Epithelial cell of proximal tubule (primary cell): ENCODE measurements at places on chromosomes 7 and 10.

DNA sequence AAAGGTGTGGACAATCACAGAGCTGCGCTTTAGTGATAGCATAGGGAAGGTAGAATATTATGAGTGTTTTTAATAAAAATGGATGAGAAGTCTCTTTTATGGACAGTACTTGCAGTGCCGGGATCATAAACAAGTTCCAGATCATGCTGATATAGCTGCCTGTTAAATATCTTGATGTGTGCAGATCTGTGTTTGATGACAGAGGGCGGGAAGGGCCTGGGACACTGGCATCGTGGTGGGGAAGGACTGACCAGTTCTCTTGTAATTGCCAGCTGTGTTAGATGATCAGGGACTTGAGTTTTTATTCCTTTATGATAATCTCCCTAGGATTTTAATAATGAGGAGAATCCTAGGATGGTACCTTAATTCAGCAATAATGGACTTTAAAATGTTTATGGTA, 14.6 kb downstream of the SND1 start:
- DNase-seq: no peak

DNA sequence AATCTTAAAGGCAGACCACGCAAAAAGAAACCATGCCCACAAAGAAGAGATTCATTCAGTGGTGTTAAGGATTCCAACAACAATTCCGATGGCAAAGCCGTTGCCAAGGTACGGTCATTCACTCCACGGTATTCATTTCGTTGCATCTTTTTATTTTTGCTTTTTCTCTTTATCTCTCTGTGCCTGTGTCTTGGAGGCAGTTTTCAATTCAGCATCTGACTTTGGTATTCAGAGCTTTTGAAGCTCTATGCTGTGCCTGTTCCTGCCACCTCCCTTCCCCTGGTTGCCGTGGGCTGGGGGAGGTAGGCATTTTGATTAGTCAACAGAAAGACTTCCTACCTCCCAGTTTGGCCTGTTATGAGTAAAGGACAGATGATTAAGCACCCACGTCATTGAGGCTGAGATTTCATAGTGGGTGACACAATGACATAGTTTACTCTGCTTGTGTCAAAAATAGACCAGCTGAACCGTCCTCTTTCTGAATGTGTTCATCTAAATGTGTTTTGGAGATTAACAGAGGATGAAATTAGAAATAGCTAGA, 149.5 kb downstream of the ARID5B start:
- DNase-seq: peak; percentile 86

GRCh38 chr10:126407831-126408230, 19.6 kb upstream of the ADAM12 start:
- no peak for DNase-seq

DNA sequence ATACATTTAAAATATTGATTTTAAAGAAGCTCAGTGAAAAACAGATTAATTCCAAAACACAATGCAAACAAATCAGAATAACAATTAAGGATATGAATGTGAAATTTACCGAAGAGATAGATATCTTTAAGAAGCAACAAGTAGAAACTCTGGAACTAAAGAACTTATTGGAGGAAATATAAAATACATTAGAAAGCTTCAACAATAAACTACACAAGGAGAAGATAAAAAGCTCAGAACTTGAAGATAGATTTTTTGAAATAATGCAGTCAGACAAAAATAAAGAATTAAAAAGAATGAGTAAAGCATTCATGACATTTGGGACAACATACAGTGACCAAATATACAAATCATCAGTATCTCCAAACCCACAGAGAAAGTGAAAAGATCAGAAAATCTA, 43.2 kb downstream of the HIBADH start:
- no peak for DNase-seq

- DNase-seq: no peak
These were observed 2.7 kb upstream of the HTRA1 start for GRCh38 chr10:122458693-122459092.

- no peak for DNase-seq
These were observed 15.3 kb downstream of the ARL3 start for GRCh38 chr10:102698894-102699293.

GRCh38 chr7:42876182-42877068, 35.4 kb downstream of the C7orf25 start:
- DNase-seq: no peak

- DNase-seq: no peak
These were observed 78.7 kb upstream of the ABI1 start for GRCh38 chr10:26939290-26939961.

GRCh38 chr7:25789701-25790640, 362.0 kb upstream of the NFE2L3 start:
- DNase-seq: no peak

- DNase-seq: no peak
These were observed 299.8 kb upstream of the NEBL start for GRCh38 chr10:21196822-21197395.

DNA sequence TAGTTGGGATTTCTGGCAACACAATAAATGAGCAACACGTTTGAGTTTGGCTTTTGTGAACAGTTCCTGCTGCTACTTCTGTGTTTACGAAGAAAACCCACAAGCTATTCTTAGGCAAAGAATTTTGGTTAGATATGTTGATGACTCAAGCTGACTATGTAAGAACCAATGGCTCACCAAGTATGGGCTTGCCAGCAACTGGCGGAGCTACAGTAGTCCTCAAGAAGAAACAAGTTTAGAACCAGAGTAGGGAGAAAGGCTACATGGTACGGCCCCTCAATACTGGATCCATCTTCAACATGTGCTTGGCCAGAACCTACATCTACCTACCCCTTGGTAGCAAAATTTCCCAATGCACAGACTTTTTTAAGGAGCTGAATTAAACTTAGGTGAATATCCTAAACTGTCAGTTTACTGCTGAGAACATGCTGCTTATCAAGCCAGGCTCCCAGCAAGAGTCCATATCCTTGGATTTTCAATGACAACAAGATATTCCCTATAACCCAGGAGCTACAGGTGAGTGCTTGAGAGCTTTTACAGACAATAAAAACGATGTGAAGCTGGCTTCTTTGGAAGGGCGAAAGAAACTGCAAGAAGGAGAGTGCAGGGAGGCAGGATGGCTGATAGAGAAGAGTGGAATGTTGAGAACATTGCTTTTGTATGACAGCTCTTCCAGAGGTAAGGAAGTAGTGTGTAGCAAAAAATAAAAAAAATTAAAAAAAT, 74.3 kb upstream of the ASAH2 start:
- peak; percentile 87 for DNase-seq

DNA sequence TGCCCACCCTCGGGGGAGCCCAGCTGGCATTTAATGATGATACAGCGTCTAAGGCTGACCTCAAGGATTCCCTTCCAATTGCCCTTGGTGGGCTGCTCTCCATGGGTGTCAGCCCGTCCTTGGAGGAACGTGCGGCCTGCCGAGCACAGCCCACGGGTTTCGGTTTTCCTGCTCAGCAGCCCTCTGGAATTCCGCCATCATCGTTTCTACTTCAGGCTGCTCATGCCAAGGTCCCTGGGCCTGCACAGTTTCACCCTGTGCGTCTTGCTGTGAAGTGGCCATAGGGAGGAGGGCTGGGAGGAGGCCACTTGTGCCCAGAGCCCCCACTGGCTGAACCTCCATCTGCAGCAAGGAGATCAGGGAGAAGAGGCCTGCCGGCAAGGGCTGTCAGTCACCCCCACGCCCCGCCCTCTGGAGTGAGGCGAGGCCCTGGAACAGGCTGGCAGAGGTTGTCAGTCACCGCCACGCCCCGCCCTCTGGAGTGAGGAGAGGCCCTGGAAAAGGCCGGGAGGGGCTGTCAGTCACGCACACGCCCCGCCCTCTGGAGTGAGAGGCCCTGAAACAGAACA, 82.8 kb downstream of the CHST15 start:
- no peak for DNase-seq

DNA sequence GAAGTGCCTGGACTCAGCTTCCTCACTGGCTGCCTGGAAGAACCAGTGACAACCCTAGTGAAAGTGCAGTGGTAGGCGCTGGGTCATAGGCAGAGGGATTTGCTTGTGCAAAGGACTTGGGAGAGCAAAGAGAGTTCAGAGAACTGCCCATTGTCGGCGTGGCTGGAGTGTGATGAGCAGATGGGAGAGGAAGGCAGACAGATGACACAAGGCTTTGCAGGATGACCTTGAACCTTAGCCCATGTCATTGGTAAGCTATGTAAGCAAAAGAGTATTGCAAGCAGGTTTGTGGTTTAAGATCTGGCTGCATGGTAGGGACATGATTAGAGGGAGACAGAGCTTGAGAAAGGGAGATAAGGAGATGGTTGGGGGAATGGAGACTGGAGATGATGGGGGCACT, 35.3 kb upstream of the NOBOX start:
- DNase-seq: no peak

DNA sequence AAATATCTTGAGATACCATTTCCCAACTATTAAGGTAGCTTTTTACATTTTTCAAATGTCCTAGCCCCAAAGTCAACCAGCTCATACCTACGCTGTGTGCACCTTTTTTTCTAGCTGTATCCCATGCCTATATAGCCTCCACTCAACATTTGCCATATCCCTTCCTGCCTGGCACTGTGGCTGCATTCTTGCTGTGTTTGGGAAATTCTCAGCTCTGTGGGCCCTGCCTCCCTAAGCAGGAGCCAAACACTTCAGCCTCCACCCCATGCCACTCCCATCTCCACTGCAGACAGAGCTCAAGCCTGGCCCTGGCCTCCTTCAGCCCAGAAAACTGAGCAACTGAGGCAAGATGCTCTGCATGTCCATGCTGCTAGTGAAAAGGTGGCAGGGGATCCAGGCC, 141.3 kb downstream of the RAB11FIP2 start:
- DNase-seq: no peak

GRCh38 chr10:104601166-104601565, 39.9 kb upstream of the SORCS3 start:
- no peak for DNase-seq

- no peak for DNase-seq
These were observed 99.9 kb downstream of the PTPRN2 start for GRCh38 chr7:158487631-158488151.

- DNase-seq: no peak
These were observed at the start of gene MOGAT3 for GRCh38 chr7:101200862-101201599. MOGAT3 (minus strand) TSS chr7:101201036; CDS start chr7:101200854, 182 bp downstream.

DNA sequence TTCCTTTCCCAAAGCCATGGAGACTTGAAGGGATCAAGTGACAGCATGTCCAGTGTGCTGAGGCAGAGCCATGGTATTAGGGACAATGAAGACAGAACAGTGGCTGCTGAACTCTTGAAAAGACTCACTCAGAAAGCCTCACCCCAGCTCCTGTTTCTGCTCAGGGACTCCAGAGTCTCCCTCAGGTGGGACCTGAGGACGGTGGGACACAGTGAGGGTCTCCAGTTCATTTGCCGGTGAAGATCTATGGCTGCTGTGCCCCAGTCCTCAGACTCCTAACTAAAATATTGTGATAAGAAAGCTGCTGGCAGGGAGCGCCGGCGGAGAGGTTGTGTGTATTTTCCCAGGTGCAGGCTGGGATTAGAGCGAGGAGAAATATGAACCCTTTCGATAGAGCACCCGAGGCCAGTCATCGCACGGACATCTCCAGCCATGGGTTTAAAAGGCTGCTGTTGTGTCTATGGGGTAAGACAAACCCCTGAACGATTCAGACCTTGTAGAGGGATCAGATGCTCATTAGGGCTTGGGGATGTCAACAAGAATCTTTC, 57.2 kb downstream of the C7orf25 start:
- no peak for DNase-seq

GRCh38 chr7:33062023-33062781, at the start of gene NT5C3A:
NT5C3A (minus strand) TSS chr7:33062776; CDS start chr7:33062705, 71 bp downstream.
- DNase-seq: no peak

DNA sequence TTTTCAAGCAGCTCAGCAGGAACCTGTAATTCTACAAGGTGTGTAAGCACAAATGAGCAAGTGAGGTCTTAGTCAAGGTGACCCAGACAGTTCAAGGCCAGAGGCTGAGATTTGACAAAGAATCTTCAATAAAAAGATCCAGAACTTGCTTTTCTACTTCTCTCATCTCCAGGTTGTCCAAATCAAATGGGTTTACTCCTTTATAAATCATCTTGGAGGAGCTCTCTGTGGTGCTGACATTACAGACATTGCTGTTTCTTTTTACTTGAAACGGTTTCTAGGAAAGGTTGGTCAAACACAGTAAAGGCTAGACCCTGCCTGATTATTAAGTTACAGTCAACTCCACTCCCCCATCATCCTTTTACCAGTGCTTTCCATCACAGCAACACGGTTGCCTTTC, 504.6 kb downstream of the SORCS3 start:
- DNase-seq: no peak

GRCh38 chr10:121684276-121684675, 86.0 kb upstream of the FGFR2 start:
- no peak for DNase-seq

DNA sequence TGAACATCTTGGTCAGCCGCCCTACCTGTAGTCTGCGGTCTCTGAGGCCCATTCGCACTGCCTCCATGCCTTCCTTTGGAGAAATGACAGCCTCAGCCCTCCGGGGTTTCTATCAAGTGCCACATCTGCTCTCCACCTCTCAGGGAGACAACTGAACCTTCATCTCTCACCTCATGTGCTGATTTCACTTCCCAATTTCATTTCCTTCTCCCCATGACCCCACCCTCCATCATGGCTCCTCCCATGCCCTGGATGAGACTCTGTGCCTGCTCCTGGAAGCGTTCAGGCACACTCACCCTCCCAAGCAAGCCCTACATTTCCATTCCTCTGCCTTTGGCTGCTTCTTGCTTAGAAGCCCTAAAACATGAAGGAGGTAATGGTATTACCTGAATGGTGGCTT, 7.8 kb upstream of the SCD start:
- no peak for DNase-seq

- no peak for DNase-seq
These were observed 119.7 kb upstream of the SEMA3A start for GRCh38 chr7:84314263-84314662.

DNA sequence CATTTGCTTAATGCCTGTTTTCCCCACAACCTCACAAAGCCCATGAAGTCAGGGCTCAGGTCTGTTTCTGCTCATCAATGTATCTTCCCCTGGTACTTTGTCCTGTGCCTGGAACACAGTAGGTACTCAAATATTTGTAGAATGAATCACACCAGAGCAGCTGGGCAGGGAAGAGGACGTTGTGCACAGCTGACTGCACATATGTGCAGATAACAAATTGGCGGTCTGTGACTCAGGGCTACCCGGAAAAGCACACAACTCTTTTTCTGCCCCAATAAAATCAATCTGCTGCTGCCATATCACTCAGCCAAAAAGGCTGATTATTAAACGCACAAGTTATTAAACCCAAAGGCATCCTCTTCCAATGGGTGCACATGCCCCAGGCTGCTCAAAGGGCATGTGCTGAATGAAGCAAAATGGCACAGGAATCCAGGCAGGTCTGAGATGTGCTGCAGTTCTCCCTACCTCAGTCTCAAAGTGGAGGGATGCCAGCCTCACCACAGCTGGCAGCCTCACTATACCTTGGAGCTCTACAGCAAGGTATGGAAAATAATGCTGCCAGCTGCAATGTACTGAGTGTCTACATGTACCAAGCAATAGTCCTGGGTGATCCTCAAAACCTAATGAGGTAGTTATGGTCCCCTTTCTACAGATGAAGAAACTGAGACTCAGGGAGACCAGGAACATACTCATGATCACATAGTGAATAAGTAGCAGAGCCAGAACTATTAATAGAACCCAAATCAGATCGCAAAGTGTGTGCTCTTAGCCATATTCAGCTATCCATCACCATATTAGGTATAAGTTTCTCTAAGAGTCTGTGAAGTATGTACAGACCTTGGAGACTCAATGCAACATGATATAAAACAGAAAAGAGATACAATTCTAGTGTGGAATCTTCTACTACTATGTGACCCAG, 43.4 kb downstream of the SORBS1 start:
- DNase-seq: peak; percentile 86

GRCh38 chr10:44417761-44418160, 32.9 kb upstream of the CXCL12 start:
- no peak for DNase-seq
